ENCODE measurements at places on chromosomes 3 and 15.

DNA sequence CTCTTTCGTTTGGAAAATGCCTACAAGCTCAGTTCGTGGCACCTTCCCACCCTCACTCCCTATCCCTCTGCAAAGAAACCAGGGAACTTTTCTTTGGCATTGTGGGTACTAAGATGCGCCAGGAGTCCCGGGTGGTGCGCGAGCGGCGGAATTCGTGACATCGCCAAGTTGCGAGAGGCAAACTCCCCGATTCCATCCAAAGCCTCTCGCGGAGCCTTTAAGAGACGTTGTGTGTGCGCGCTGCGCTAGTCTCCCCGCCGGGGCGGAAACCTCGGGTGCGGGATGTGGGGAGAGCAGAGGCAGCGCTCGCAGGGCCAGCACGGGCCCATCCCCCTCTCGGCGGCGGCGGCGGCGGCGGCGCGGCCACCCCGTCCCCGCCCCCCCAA, 443 bp upstream of the NR2F2 start:
- DNase-seq, result no peak

DNA sequence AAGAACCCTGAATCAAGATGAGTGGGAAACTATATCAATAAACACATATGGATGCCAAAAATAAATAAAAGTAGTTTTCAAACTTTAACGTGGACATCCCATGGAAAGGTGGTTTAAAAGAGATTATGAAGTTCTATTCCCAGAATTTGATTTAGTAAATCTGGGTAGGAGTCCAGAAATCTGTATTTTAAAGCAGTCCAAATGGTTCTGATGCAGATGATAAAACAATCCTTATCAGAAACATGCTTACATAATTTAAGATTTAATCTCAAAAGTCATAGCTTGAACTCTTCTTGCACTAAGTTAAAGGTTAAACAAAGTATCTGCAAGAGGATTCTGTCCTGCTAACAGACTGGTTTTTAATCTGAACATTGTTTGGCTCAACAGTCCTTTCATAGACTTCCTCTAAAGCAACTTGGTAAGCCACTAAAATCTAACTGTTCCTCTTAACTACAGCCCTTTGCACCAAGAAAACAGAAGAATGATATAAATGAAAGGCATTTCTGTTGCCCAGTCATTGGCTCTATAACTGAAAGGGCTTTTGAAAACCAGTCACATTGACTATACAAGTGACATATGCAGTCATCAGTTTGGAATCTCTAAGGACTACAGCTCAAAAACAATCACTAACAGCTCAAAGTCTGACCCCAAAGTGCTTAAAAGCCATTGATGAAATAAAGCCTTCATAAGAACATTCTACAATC, 23.4 kb upstream of the MAP4 start:
- DNase-seq, result no peak

DNA sequence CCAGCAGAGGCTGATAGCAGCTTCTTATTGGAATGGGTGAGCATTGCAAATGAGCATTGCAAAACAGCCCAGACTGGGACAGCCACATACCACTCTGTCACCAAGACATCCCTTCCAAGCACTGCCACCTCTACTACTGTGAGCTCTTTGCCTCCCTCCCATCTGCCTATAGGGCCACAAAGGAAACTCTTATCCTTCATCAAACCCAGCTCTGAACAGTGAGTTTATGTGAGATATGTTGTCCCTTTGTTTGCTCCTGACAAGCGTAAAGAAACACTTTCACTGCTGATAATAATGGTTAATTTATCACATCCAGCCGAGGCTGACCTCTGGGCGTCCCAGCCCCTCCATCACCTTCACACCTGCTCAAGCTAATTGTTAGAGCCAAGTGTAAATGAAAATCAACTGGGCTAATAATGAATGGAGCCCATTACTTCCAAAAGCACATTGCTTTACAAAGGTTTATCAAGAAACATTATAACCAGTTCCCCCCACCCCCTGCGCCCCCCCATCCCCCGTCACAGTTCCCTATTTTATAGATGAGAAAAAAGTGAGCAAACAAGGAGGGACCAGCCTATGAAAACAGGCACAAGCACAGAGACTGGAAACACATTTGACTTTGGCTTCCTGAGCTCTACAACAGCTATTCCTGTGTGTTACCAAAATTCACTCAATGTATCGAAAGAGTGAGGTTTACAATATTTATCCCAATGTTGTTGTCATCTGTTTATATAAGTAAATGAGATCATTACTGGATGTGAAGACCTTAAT, 146.3 kb downstream of the ANXA2 start:
- DNase-seq, result no peak

DNA sequence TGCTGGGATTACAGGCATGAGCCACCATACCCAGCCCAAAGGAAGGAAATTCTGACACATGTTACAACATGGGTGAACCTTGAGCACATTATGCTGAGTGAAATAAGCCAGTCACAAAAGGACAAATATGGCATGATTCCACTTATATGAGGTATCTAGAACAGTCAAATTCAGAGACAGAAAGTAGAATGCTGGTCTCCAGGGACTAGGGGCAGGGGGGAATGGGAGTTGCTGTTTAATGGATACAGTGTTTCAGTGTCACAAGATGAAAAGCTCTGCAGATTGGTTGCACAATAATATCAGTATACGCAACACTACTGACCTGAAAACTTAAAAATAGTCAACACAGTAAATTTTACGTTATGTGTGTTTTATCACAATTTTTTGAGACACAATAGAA, 4.1 kb downstream of the SPATA12 start:
- no peak for DNase-seq

DNA sequence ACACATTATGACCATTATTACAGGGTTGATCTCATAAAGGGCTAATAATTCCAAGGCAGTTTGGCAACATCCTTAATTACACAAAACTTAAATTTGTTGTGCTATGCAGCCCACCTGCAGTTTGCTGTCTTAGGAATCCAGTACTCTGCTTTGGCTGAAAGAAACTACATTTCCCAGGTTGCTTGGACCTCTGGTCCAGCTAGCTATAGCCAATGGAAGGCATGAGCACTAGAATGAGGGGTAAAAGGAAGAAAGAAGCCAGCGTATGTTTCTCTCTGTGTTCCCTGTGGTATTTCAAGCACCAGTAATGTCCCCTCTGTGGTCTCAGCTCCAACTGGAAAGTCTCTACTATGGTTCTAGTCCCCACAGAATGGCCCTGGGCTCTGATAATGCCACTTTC, 84.3 kb upstream of the TSC22D2 start:
- DNase-seq, result no peak

- DNase-seq, result no peak
These were observed 25.0 kb downstream of the TCAIM start for GRCh38 chr3:44363591-44363990.

- no peak for DNase-seq
These were observed 54.4 kb downstream of the DCUN1D1 start for GRCh38 chr3:182925944-182926337.

DNA sequence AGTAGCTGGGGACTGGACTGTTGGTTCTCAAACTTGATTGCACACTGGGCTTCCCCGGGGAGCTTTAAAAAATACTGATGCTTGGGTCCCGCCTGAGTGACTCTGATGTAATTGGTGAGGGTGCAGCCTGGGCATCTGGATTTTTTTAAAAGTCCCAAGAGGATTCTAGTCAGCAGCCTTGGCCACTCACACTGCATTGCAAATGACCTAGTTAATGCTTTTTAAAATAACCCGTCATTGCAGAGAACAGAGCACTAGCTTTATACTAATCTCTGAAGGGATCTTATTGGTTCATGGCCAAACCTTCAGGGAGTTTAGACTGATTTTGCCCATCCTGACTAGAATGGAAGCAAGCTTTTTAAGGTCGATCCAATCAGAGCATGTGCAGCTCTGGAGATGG, 310.6 kb upstream of the PROK2 start:
- no peak for DNase-seq

- DNase-seq, result no peak
These were observed 73.5 kb upstream of the MBNL1 start for GRCh38 chr3:152195206-152195605.

GRCh38 chr3:78757731-78758130, 1010.1 kb downstream of the ROBO1 start:
- no peak for DNase-seq

Measured in activated T-cell treated with anti-CD3 and anti-CD28 coated beads, Interleukin-2, amount 50 U/mL, for 48 hours (primary cell).